Skeletal muscle cell (primary cell): ENCODE measurements at places on chromosomes 16 and 17.

DNA sequence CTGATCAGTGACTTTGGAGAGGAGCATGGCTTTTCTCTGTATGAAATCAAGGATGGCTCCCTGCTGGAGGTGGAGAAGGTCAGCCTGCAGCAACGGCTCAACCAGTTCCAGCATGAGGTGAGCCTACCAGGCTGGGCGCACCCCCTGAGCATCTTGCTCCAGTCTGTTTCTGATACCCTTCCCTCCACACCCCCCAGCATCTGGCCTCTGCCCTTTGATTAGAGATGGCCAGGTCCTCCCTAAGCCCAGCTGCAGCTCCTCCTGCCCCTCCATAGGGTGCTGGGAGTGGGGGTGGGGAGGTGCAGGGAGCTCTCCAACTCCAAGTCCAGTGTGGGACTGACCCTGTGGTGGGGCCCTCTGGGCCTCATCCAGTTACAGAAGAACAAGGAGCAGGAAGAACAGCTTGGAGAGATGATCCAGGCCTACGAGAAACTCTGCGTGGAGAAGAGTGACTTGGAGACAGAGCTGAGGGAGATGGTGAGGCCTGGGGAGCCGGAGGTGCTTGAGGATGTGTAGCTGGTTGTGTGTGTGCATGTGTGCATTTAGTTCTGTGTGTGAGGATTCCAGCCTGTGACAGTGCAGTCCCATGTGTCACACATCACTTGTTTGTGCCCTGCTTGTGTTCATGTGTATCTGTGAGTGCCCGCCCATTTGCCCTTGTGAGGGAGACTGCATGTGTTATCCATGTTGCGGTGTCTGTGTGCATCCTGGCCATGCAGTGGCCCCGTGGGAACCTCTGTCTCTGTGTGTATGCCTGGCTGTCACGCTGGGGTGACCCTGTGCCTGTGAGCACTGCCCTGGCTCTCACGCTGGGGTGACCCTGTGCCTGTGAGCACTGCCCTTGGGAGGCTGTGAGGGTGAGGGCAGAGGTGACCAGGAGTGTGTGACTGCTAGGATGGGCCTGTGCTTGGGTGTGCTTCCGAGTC lies 3.0 kb downstream of the TBKBP1 start:
- DNase-seq: no peak

- DNase-seq: no peak
Measured at GRCh38 chr17:50153650-50154575, 3.4 kb upstream of the PPP1R9B start.

DNA sequence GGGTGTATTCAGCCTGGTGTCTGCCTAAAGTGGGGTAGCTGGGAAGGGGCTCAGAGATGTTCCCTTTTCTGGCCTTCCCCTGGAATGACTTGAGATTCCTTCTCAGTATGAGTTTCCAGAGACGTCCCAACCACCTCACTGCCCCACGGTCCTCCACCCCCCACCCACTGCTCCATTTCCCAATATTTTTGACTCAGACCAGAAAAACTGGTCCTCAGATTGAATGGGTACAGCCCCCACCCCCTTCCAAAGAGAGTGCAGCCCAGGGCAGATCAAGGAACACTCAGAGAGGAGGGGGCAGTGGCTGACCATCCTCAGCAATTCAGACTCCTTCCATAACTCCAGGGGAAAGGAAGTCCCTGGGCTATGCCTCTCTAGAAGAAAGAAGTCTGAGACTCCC lies 3.2 kb downstream of the ACLY start:
- DNase-seq: no peak

DNA sequence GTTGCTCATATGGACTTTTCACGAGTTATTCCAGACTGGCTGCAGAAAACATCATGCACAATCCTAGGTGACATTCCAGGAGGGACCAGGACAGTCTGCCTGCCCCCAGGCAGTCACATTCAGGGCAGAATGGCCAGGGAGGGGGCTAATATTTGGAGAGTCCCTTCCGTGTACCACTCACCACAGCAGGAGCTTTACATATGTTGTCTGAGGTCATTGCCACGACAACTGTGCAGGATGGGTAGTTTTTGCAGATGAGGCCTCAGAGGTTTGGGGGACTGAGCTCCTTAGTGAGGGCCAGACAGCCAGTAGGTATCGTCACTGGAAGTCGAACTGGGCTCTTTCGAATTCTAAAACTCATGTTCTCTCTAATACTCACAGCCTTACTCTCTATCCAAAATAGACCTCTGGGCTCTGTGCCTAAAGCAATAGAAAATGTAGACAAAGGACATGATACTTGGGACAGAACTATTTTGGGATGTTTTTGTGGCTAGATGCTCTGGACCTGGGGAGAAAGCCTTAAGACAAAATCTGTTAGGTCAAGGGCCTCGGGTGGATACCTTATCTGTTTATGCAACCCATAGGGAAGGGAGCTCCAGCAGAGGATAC lies 338.5 kb downstream of the MAF start:
- no peak for DNase-seq

- DNase-seq: no peak
Measured at GRCh38 chr17:28773736-28774135, 29.9 kb downstream of the TRAF4 start.

DNA sequence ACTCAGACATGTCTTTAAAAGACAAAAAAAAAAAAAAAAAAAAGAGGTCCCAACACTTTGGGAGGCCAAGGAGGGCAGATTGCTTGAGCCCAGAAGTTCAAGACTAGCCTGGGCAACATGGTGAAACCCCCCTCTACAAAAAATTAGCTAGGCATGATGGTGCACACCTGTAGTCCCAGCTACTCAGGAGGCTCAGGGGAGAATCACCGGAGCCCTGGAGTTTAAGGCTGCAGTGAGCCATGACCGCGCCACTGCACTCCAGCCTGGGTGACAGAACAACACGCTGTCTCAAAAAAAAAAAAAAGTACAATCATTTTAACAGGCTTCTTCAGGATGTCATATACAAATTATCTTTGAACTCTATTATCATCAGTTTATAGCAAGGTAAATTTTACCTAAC lies 22.0 kb downstream of the C16orf87 start:
- no peak for DNase-seq
